ENCODE measurements at places on chromosomes 13 and 19. TPM values are rescaled to one million over a fixed set of nuclear protein-coding genes. Genes with fewer than 3 reads are reported as not detected.

GRCh38 chr13:111372651-111373425 lies 52.4 kb downstream of the TEX29 start:
- DNase-seq: peak; percentile 76

DNA sequence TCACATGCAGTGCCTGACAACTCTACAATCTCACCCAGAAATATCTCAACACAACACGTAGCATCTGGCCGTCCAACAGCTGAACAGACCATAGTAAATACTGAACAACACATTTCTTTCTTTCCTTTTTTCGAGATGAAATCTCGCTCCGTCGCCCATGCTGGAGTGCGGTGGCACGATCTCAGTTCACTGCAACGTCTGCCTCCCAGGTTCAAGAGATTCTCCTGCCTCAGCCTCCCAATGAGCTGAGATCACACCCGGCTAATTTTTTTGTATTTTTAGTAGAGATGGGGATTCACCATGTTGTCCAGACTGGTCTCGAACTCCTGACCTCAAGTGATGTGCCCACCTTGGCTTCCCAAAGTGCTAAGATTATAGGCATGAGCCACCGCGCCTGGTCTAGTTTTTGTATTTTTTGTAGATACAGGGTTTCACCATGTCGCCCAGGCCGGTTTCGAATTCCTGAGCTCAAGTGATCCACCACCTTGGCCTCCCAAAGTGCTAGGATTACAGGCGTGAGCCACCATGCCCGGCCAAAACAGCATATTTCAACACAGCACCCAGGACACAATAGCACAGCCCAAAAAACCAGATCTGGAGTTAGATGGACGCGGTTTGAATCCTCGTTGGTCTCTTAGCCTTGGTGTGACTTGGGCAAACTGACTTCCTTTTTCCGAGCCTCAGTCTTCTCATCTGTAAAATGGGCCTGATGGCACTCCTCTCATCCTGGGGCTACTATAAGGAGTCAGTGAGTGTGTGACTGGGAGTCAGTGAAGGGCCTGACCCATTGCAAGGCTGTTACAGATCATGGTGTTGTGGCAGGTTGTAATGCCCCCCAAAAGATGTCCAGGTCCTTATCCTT lies 22.6 kb downstream of the CYP2A6 start:
- no peak for DNase-seq

DNA sequence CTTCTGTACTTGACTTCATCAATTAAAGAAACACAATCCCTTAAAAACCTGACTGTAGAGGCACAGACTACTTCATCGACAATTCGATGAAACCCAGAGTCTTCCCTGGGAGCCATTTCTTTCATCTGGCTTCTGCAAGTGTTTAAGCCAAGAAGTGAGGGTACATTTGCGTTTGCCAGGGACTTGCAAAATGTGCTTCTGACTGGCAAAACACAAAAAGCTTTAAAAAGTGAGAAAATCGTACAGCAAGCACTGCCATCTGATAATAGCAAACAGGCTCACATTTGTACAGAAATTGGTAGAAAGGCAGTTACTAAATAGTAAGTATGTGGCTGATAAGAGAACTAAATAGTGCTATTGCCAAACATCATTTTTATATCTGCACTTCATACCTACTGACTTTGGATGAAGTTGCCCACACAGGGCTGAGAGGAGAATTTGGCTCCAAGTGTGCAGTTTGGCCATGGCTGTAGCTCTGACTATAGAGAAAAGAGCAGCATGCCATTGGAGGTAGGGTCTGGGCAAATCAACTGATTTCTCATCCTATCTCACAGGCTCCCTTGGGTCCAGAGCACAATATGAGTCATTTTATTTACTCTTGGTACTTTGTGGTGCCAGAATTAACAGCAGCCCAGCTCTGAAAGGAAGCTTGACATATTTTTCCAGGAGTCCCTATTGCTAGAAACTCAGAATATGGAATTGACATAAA lies 358.1 kb downstream of the OXGR1 start:
- DNase-seq: no peak

- peak; percentile 73 for DNase-seq
Observed at GRCh38 chr13:94703721-94704314, 8.5 kb downstream of the SOX21 start.

SIGLECL1 gene
- total RNA-seq: not detected

ZNF726 gene
- total RNA-seq: 1.7 TPM

FLT3 gene
- not detected for total RNA-seq

DNA sequence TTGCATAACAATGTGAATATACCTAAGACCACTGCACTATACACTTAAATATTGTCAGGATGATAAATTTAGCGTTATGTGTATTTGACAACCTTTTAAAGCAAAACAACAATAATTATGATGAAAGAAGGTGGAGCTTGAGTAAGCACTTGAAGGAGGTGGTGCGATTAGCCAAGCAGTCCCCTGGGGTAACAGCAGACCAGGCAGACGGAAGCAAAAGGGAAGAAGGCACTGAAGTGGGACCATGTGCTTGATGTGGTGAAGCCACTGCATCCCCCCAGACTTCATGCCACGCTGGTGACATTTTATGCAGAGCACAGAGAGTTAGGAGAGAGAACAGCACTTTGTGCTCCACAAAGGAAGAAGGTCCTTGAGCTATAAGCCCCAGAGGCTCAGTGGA lies 58.3 kb upstream of the ZNF507 start:
- DNase-seq: no peak

- no peak for DNase-seq
Observed at GRCh38 chr13:110853235-110853721, 61.6 kb downstream of the ANKRD10 start.

GRCh38 chr13:75694722-75695121 lies 58.6 kb downstream of the LMO7 start:
- no peak for DNase-seq

SUGT1 gene
- total RNA-seq: 46.1 TPM

GRCh38 chr13:49214917-49215376 lies 5.2 kb upstream of the MLNR start:
- no peak for DNase-seq

- no peak for DNase-seq
Observed at GRCh38 chr19:42111384-42111783, 20.9 kb downstream of the POU2F2 start.

- DNase-seq: no peak
Observed at GRCh38 chr19:12260236-12260635, 34.4 kb downstream of the ZNF44 start.

GRCh38 chr13:112943309-112944125 lies 25.5 kb upstream of the MCF2L start:
- DNase-seq: no peak

GRCh38 chr13:57632276-57633140 lies 964 bp downstream of the PCDH17 start:
- no peak for DNase-seq

DNA sequence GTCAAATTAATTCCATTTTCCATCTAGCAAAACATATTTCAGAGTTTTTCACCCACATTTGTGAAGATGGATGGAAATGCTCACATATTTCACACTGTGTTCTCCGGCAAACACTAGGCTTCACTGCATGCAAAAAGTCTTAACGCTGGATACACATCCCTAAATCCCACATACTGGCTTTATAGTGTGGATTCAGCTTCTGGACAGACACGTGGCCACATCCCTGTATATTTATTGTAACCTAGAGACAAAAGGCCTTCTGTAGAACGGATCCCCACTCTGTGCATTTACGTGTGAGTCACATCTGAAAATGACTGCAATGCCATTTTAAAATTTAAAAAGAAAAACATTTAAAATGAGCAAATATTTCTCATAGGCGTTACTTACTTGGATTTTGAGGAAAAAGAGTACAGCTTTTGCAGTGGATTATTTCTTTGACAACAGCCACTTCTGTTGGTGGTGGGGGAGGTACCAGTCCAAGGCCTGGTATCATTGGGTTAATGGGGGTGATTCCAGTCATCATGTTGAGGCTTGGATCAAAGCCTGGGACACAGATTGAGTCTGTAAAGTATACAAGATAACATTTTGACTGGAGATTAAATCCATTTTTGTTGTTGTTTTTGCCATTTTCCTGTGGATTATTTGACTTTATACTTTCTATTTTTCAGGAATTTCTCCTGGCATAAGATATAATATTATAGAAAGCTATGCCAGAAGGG lies 337.7 kb downstream of the DNAJC15 start:
- DNase-seq: no peak

CPAMD8 gene
- total RNA-seq: 294 TPM

DNA sequence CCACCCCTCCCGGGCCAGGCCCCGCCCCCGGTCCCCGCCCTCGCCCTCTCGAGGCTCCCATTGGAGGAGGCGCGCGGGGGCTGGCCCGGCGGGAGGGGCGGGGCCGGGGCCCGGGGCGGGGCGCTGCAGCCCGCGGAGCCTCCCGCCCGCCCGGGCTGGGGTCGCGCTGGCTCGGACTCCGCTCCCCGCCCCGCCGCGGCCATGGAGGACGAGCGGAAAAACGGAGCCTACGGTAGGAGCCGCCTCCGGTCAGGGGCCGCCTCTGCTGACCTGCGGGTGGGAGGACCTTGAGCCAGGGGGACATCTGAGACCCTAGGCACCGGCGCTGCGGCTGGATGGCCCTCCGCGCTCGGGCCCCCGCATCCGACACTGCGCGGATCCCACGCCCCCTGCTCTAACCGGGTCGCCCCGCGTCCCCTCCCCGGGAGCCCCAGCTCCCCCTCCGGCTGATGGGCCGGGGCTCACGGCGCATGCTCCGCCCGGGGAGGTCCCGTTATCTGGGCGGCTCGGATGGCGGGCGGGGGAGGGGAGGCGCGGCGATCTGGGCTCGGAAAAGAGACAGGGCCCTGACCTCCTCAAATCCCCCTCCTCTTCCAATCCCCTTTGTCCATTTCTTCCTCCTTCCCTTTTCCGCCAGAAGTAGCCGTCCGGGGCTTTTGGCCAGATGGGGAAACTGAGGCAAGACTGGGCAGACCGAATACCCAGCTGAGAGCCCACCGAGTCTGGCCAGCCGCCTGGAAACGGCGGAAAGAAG lies 15.4 kb upstream of the AP1M2 start:
- DNase-seq: peak; percentile 94

DNA sequence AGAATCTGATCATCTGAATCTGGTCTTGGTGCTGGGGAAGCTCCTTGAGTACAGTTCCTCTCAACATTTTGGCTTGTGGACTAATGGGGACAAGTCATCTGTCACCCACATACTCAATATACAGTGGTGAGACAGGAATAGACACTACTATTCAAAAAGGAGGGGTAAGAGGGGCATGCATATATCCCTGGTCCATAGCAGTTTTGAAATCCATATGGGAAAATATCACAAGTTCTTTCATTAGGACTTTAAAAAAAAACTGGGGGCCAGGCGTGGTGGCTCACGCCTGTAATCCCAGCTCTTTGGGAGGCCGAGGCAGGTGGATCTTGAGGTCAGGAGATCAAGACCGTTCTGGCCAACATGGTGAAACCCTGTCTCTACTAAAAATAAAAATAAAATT lies 20.3 kb upstream of the PPP5C start:
- DNase-seq: no peak

GRCh38 chr19:18710996-18711751 lies 27.7 kb downstream of the CRTC1 start:
- DNase-seq: no peak

- no peak for DNase-seq
Observed at GRCh38 chr19:53813996-53814395, 10.1 kb downstream of the NLRP12 start.

- no peak for DNase-seq
Observed at GRCh38 chr19:13604902-13605586, 98.8 kb upstream of the CACNA1A start.

GRCh38 chr19:33376423-33376822 lies 2.9 kb downstream of the CEBPG start:
- DNase-seq: no peak

ATP1A3 gene
- not detected for total RNA-seq

All from osteocyte (in vitro differentiated cells).